OCI-LY7 (cell line): ENCODE measurements at places on chromosomes 12 and 14. TPM values are rescaled to one million over a fixed set of nuclear protein-coding genes. Genes with fewer than 3 reads are reported as not detected.

Gene CRACR2A
- 31.0 and 31.1 TPM in 2 replicates for total RNA-seq

Gene LRP1-AS
- not detected in 2 replicates for total RNA-seq

Gene PTHLH
- not detected in 2 replicates for total RNA-seq

Gene KLRC3
- total RNA-seq: 1.5 and 3.0 TPM in 2 replicates

Gene GPR84
- total RNA-seq: 0.18 and 0.30 TPM in 2 replicates

Gene NKX2-1
- not detected in 2 replicates for total RNA-seq

Gene IQSEC3
- not detected in 2 replicates for total RNA-seq

Gene CDK4
- total RNA-seq: 172 and 192 TPM in 2 replicates

Gene STRAP
- total RNA-seq: 99.5 and 107 TPM in 2 replicates

Gene LRRC10
- not detected in 2 replicates for total RNA-seq

Gene NUAK1
- not detected in 2 replicates for total RNA-seq

Gene RNASE4
- not detected in 2 replicates for total RNA-seq

Gene SLCO1B3
- total RNA-seq: not detected in 2 replicates

Gene CNTN1
- not detected in 2 replicates for total RNA-seq

Gene PRICKLE1
- total RNA-seq: 0.13 TPM in 1 of 2 replicates, not detected in the other

Gene ACOT4
- not detected in 2 replicates for total RNA-seq

Gene EML1
- total RNA-seq: not detected in 2 replicates

Gene MFAP5
- not detected in 2 replicates for total RNA-seq

Gene TAS2R30
- total RNA-seq: 6.0 and 6.5 TPM in 2 replicates

Gene TSPAN31
- total RNA-seq: 6.3 and 6.4 TPM in 2 replicates

Gene AVPR1A
- not detected in 2 replicates for total RNA-seq

Gene EML5
- total RNA-seq: 5.2 and 5.6 TPM in 2 replicates

Gene SIX1
- total RNA-seq: 1.6 and 2.9 TPM in 2 replicates

Gene FGF23
- total RNA-seq: not detected in 2 replicates

Gene TCTN2
- total RNA-seq: 3.7 and 4.7 TPM in 2 replicates

Gene PLEK2
- not detected in 2 replicates for total RNA-seq

Gene TMEM229B
- 8.5 and 11.7 TPM in 2 replicates for total RNA-seq

Gene MIP
- 0.57 TPM in 1 of 2 replicates, not detected in the other for total RNA-seq

Gene ALDH1L2
- total RNA-seq: 0.25 and 0.31 TPM in 2 replicates

Gene PRMT5
- 124 and 135 TPM in 2 replicates for total RNA-seq

Gene LIN7A
- 0.39 and 0.61 TPM in 2 replicates for total RNA-seq

Gene TSPAN11
- total RNA-seq: not detected in 2 replicates

Gene RHEBL1
- 3.1 and 3.4 TPM in 2 replicates for total RNA-seq

Gene OTOGL
- total RNA-seq: not detected in 2 replicates

Gene DEGS2
- total RNA-seq: 12.2 and 14.6 TPM in 2 replicates

Gene KLRK1
- total RNA-seq: 26.6 and 35.4 TPM in 2 replicates

Gene KRT2
- not detected in 2 replicates for total RNA-seq

Gene AQP2
- not detected in 2 replicates for total RNA-seq

Gene RASSF9
- not detected in 2 replicates for total RNA-seq

Gene SALL2
- total RNA-seq: 12.9 and 15.9 TPM in 2 replicates

Gene VASH1
- total RNA-seq: not detected in 2 replicates

Gene OTUB2
- total RNA-seq: 0.48 and 0.84 TPM in 2 replicates

Gene C14orf180
- total RNA-seq: not detected in 2 replicates

Gene SLC8A3
- not detected in 2 replicates for total RNA-seq

Gene GPD1
- 0.31 and 1.2 TPM in 2 replicates for total RNA-seq

Gene GALNT16
- 0.30 TPM in 1 of 2 replicates, not detected in the other for total RNA-seq

Gene NTS
- not detected in 2 replicates for total RNA-seq

Gene KRT6C
- total RNA-seq: not detected in 2 replicates

Gene FAM186B
- total RNA-seq: 2.4 and 2.8 TPM in 2 replicates

Gene RAD51AP1
- total RNA-seq: 69.2 and 86.0 TPM in 2 replicates

Gene KRT81
- total RNA-seq: not detected in 2 replicates

Gene PAX9
- total RNA-seq: 4.4 and 5.3 TPM in 2 replicates

Gene ITPK1
- total RNA-seq: 34.7 and 35.8 TPM in 2 replicates
